Osteoblast (primary cell): ENCODE measurements at places on chromosomes 11 and 22. TPM values are rescaled to one million over a fixed set of nuclear protein-coding genes. Genes with fewer than 3 reads are reported as not detected.

- H3K4me1 ChIP-seq = peaks cover 16% of the 10 kb centered on the region
- peak within 1 kb of the TSS; percentile 75 for H3K4me3 ChIP-seq
- H3K36me3 ChIP-seq = no peaks in the 10 kb centered on the region
- H3K27ac ChIP-seq = peak within 1 kb of the TSS; percentile 66
Measured at GRCh38 chr11:5596607-5597201, at the start of gene TRIM6. Gene TRIM6, plus strand, starts transcription at chr11:5596637. Its CDS starts 261 bp downstream, at chr11:5596898.

DNA sequence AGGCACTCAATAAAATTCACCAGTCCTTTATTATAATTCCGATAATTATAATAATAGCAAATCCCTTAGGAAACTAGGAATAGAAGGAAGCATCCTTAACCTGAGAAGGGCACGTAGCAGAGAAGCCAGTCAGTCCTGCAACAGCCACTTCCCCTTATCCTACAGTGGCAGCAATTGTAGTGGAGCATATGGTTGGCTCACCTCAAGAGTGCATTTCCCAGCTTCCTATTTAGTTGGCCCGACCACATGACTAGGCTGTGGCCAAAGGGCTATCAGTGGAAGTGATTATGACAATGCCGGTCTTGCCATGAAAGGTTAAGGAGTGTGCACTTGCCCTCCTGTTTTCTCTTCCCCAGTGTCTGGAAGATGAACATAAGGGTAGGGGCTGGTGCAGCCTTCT is 27.0 kb downstream of the TESMIN start:
- no peaks in the 10 kb centered on the region for H3K4me1 ChIP-seq
- no peak for DNase-seq
- H3K36me3 ChIP-seq = no peaks in the 10 kb centered on the region
- H3K27me3 ChIP-seq = peaks cover 58% of the 10 kb centered on the region
- H3K4me3 ChIP-seq = no peak overlapping the region
- no peak overlapping the region for H3K27ac ChIP-seq

FOLR1 gene
- under 0.01 and 0.36 TPM in 2 replicates for total RNA-seq

- H3K4me1 ChIP-seq = no peaks in the 10 kb centered on the region
- H3K36me3 ChIP-seq = no peaks in the 10 kb centered on the region
- no peaks in the 10 kb centered on the region for H3K27me3 ChIP-seq
Measured at GRCh38 chr22:35092406-35092805, 26.4 kb downstream of the ISX start.

GGTLC2 gene
- total RNA-seq = not detected in 2 replicates

AMOTL1 gene
- 53.6 and 54.2 TPM in 2 replicates for total RNA-seq

- H3K27me3 ChIP-seq = peaks cover 37% of the 10 kb centered on the region
- no peak overlapping the region for H3K27ac ChIP-seq
- no peak overlapping the region for H3K4me3 ChIP-seq
- no peaks in the 10 kb centered on the region for H3K4me1 ChIP-seq
Measured at GRCh38 chr22:43319661-43320486, 23.3 kb downstream of the SCUBE1 start.

DNA sequence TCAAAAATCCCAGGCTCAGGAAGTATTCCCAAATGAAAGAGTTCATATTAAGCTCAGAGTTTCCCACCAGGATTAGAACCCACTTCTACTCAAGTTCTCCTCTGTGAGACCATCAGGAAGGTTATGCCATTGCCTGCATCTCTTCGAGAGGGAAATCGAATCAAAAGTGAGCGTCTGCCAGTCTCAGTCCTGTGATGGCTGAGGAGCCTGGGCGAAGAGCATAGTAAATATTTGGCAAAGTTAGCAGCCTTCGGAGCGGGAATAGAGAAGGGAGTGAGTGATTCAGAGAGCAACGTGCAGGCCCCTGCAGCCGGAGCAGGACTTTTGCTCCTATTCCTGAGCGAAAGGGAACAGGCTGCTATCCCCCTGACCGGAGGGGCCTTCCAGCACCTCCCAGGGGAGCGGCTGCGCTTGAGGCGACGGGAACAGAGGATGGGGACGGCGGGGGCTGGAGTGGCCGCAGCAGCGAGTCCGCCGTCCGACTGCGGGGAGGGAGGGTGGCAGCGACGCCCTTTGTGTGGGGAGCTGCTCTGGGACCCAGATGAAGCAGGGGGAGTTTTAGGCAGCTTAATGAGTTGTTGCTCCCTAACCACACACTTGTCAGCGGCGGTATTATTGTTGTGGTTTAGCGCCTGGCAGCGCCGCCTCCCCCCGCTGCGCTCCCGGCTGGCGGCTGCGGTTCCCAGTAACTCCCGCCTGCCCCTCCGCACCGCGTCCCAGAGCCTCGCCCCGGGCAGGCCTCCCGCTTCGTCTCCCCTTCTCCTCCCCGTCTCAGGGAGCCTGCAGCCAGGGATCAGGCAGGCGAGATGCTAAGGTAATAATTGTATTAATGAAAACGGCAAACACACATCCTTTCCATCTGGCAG is 21.7 kb upstream of the NRGN start:
- peak overlapping the region; percentile 67 for H3K4me3 ChIP-seq
- peak; percentile 91 for DNase-seq
- H3K36me3 ChIP-seq = no peaks in the 10 kb centered on the region
- peaks cover 9% of the 10 kb centered on the region for H3K4me1 ChIP-seq

RPS6KB2 gene
- 33.9 and 36.9 TPM in 2 replicates for total RNA-seq

GRCh38 chr11:100188137-100188783 is 498.8 kb upstream of the ARHGAP42 start:
- no peaks in the 10 kb centered on the region for H3K4me1 ChIP-seq
- DNase-seq = no peak
- no peak overlapping the region for H3K27ac ChIP-seq
- H3K27me3 ChIP-seq = no peaks in the 10 kb centered on the region

MS4A3 gene
- not detected in 2 replicates for total RNA-seq

GRCh38 chr22:19097518-19097917 is 24.7 kb downstream of the DGCR2 start:
- no peaks in the 10 kb centered on the region for H3K27me3 ChIP-seq
- H3K36me3 ChIP-seq = peaks cover 3% of the 10 kb centered on the region
- H3K27ac ChIP-seq = no peak overlapping the region
- no peaks in the 10 kb centered on the region for H3K4me1 ChIP-seq
- H3K4me3 ChIP-seq = no peak overlapping the region
- no peak for DNase-seq

DNA sequence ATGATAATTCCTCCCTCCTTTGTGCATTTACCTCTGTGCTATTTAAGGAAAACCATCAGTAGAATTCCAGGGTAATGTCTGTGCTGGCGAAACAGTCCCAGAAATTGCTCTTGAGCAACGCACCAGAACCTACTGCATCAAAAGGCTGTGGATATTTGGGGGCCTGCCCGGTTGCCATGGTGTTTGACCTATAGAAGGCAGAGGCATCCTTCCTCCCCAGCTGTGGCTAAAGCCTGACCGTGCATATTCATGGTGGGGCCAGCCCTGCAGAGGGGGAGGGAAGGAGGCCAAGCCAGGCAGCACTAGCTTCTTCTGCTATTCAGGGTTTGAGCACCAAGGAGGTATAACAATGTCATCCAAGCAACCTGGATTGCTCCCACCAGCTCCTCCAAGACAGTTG is 215.0 kb upstream of the E2F8 start:
- H3K4me1 ChIP-seq = peaks cover 28% of the 10 kb centered on the region
- no peaks in the 10 kb centered on the region for H3K27me3 ChIP-seq
- no peak overlapping the region for H3K4me3 ChIP-seq
- no peak for DNase-seq
- H3K27ac ChIP-seq = no peak overlapping the region
- no peaks in the 10 kb centered on the region for H3K36me3 ChIP-seq

DNA sequence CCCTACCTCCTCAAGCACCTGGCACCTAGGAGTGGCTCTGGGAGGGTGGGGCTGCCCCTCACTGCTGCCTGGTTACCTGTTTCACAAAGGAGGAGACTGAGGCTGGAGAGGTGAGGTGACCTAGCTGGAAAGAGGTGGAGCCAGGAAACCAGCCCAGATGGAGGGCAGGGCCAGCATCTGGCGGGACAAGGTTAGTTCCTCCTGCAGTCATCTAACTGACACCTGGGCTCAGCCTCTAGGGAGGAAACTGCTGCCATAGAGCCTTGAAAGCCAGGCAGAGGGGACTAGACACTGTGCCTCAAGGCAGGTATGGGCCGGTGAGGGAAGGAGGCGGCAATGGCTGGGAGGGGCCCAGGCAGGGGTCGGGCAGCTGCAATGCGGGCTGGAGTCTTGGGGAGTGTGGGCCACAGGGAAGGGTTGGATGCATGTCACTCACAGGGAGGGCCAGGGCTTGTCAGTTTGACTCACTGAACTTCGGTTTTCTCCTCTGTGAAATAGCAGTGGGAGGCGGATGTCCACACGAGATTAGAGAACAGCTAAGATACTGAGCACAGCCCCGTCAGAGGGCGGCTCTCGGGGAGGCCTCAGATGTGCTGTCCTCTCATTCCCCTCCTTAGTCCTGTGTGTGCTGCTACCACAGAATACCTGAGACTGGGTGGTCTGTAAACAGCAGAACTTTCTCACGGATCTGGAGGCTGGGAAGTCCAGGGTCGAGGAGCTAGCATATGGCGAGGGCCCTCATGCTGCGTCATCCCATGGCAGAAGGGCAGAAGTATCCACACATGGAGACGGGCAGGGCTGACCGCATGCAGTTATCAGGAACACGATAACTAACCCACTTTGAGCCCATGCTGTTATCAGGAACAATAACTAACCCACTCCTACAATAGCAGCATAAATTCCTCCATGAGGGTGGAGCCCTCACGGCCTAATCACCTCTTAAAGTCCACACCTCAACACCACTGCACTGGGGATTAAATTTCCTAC is 16.1 kb downstream of the MGAT3 start:
- H3K4me3 ChIP-seq = no peak overlapping the region
- no peaks in the 10 kb centered on the region for H3K27me3 ChIP-seq
- H3K27ac ChIP-seq = no peak overlapping the region
- H3K36me3 ChIP-seq = no peaks in the 10 kb centered on the region
- no peak for DNase-seq

- DNase-seq = no peak
- no peaks in the 10 kb centered on the region for H3K36me3 ChIP-seq
- H3K27me3 ChIP-seq = no peaks in the 10 kb centered on the region
- H3K4me3 ChIP-seq = no peak overlapping the region
Measured at GRCh38 chr11:19737575-19737974, 24.9 kb downstream of the NAV2 start.

GRCh38 chr11:94809251-94809650 is 41.1 kb downstream of the AMOTL1 start:
- H3K4me3 ChIP-seq = no peak overlapping the region
- peaks cover 26% of the 10 kb centered on the region for H3K4me1 ChIP-seq
- H3K27ac ChIP-seq = no peak overlapping the region
- H3K27me3 ChIP-seq = no peaks in the 10 kb centered on the region
- peaks cover 20% of the 10 kb centered on the region for H3K36me3 ChIP-seq

DNA sequence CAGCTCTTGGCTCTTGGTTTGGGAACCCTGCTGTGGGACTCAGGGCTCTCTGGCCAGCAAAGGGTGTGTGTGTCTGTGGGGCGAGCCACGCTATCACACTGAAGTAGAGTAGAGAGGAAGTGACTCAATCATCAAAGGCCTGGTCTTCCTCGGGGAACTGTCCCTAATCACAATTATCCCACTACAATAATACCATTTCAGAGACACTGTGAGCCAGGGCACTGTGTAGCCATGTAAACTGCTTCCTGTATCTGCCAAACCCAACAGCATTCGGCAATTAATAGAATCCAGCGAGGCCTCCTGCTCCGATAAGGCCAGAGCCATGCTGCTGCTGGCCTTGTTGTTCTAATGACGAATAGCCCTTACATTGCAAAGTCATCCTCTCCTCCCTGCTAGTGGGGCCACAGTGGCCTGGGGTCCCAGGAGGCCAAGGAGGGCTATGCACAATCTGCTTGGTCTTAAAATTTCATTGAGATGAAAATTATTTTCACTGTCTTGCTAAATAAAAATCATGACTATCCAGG is 49.8 kb upstream of the LMO2 start:
- no peaks in the 10 kb centered on the region for H3K27me3 ChIP-seq
- H3K4me1 ChIP-seq = peaks cover 32% of the 10 kb centered on the region
- H3K27ac ChIP-seq = peak overlapping the region; percentile 81
- DNase-seq = peak; percentile 85

MYO18B gene
- total RNA-seq = under 0.01 TPM in 1 of 2 replicates, not detected in the other

DNA sequence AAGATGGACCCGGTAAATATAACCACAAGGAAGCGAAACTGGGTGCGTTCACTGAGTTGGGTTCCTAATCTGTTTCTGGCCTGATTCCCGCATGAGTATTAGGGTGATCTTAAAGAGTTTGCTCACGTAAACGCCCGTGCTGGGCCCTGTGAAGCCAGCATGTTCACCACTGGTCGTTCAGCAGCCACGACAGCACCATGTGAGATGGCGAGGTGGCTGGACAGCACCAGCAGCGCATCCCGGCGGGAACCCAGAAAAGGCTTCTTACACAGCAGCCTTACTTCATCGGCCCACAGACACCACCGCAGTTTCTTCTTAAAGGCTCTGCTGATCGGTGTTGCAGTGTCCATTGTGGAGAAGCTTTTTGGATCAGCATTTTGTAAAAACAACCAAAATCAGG is 74.4 kb downstream of the NCAPD3 start:
- H3K27me3 ChIP-seq = no peaks in the 10 kb centered on the region
- no peak for DNase-seq
- H3K36me3 ChIP-seq = peaks cover 32% of the 10 kb centered on the region
- no peak overlapping the region for H3K27ac ChIP-seq

GRCh38 chr11:57376095-57377090 is 4.6 kb downstream of the PRG3 start:
- H3K27me3 ChIP-seq = no peaks in the 10 kb centered on the region
- DNase-seq = no peak
- H3K4me1 ChIP-seq = no peaks in the 10 kb centered on the region
- H3K4me3 ChIP-seq = no peak overlapping the region
- H3K36me3 ChIP-seq = no peaks in the 10 kb centered on the region
- no peak overlapping the region for H3K27ac ChIP-seq

- no peaks in the 10 kb centered on the region for H3K36me3 ChIP-seq
- H3K4me3 ChIP-seq = no peak overlapping the region
- no peak overlapping the region for H3K27ac ChIP-seq
- H3K4me1 ChIP-seq = no peaks in the 10 kb centered on the region
Measured at GRCh38 chr11:28284196-28284595, 176.0 kb downstream of the METTL15 start.

GRCh38 chr11:112166562-112166961 is 610 bp upstream of the TEX12 start:
- no peaks in the 10 kb centered on the region for H3K27me3 ChIP-seq
- H3K27ac ChIP-seq = peak overlapping the region; percentile 52
- peaks cover 20% of the 10 kb centered on the region for H3K4me1 ChIP-seq

FGF4 gene
- not detected in 2 replicates for total RNA-seq

GRCh38 chr11:15212876-15213275 is 98.2 kb downstream of the INSC start:
- H3K27ac ChIP-seq = no peak overlapping the region
- no peak overlapping the region for H3K4me3 ChIP-seq
- no peaks in the 10 kb centered on the region for H3K27me3 ChIP-seq
- H3K4me1 ChIP-seq = no peaks in the 10 kb centered on the region
- H3K36me3 ChIP-seq = no peaks in the 10 kb centered on the region

- peak overlapping the region; percentile 90 for H3K4me3 ChIP-seq
- peak; percentile 81 for DNase-seq
- peak overlapping the region; percentile 98 for H3K27ac ChIP-seq
- H3K4me1 ChIP-seq = peaks cover 11% of the 10 kb centered on the region
- H3K36me3 ChIP-seq = peaks cover 4% of the 10 kb centered on the region
Measured at GRCh38 chr22:18000441-18001039, 23.8 kb downstream of the MICAL3 start.

DNA sequence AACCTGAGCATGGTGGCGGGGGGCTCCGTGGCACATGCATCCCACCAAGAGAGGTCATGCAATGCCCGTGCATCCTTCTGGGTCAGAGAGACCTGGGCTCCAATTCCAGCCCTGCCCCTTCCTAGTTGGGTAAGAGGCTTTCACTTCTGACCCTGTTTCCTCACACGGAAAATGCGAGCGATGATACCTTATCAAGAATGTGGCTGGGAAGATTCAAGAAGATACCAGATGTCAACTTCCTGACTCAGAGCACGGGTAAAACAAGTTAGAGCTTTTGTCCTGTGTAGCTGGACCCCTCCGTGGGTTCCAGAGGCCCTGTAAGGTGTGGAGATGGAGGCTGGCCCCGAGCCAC is 8.7 kb upstream of the DGKZ start:
- peaks cover 33% of the 10 kb centered on the region for H3K27me3 ChIP-seq
- DNase-seq = peak; percentile 61
- no peaks in the 10 kb centered on the region for H3K36me3 ChIP-seq
- peaks cover 2% of the 10 kb centered on the region for H3K4me1 ChIP-seq
- H3K4me3 ChIP-seq = no peak overlapping the region

MOB2 gene
- total RNA-seq = 28.2 and 29.8 TPM in 2 replicates
